ENCODE measurements at places on chromosomes 7 and 10.

- no peak for DNase-seq
Measured at GRCh38 chr7:27826357-27826756, 86.4 kb downstream of the TAX1BP1 start.

- no peak for DNase-seq
Measured at GRCh38 chr7:48213226-48213625, 42.0 kb downstream of the ABCA13 start.

DNA sequence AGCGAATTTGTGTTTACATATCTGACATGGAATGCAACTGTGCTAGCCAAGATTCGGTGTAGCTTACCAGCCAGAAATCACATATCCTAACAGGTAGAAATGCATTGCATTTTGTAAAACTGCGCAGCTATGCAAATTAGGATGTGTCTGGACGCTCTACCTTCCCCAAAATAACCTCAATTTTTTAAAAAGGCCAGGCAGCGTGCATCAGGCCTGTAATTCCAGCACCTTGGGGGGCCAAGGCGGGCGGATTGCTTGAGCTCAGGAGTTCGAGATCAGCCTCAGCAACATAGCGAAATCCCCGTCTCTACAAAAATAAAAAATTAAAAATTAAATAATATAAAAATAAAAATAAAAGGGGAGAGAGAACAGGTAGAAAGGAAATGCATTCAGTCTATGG, 305.0 kb downstream of the TYW1 start:
- DNase-seq: no peak

GRCh38 chr10:11020548-11020942, 2.9 kb downstream of the CELF2 start:
- no peak for DNase-seq

DNA sequence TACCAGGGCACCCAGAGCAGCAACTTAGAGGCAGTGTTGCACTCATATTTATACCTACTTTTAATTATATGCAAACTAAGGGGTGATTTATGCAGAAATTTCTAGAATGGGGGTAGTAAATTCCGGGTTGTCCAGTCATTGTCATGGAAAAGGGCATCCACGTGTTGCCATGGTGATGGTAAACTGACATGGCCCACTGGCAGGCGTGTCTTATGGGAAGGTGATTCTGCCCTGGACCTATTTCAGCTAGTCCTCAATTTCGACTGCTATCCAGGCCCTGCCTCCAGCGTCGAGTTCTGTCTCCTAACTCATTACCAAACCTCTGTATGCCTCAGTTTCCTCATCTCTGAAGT, 12.8 kb downstream of the SNX8 start:
- DNase-seq: no peak

- no peak for DNase-seq
Measured at GRCh38 chr10:125846894-125847293, 23.5 kb downstream of the BCCIP start.

GRCh38 chr7:106345421-106346166, 60.8 kb upstream of the NAMPT start:
- DNase-seq: peak; percentile 76

DNA sequence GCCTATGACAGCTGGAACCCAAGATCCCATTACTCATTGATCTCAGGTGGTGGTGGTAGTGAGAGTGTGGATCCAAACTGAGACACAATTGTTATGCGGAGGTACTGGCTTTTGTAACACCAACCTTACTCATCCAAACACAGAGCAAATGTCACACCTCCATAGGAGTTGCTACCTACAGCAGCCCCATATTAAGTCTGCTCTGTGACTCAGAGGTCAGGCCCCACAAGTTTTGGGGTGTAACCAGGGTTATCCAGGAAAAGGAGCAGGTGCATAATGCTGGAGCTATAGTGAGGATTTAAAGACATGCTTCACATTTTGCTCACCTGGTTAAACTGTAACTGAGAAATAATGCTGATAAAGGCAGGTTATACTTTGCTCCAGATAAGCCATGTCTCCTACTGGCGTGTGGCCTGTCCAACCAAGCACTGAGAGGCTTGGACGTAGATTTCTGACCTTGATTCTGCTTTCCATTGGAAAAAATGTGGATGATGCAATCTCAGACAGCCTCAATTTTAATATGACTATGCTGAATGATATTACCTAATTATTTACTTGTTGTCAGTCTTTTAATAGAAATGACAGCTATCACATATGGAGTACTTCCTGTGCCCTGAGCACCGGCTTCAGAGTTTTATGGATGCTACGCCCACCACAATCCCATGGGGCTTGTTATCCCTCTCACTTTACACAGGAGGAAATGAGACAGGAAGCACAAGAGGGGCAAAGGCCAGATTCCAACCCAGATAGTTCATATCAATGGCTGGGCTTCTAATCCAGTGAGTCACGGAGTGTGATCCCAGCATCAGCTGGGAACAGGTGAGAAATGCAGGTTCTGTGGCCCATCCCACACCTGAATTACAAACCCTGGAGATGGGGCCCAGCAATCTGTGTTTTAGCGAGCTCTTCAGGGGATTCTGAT, 181.3 kb downstream of the CHN2 start:
- DNase-seq: no peak
